ENCODE measurements at places on chromosomes 5 and 9. TPM values are rescaled to one million over a fixed set of nuclear protein-coding genes. Genes with fewer than 3 reads are reported as not detected.

The TRMO gene
- polyA plus RNA-seq: 21.7 TPM

The TMEM252 gene
- not detected for polyA plus RNA-seq

The ST8SIA4 gene
- 10.7 TPM for polyA plus RNA-seq

The FGD3 gene
- polyA plus RNA-seq: 52.7 TPM

The WDR38 gene
- not detected for polyA plus RNA-seq

The TSSK1B gene
- not detected for polyA plus RNA-seq

The SHISAL2B gene
- polyA plus RNA-seq: not detected

The CD274 gene
- polyA plus RNA-seq: 10.7 TPM
